NCI-H510A (cell line): ENCODE measurements at places on chromosomes 12 and 14.

DNA sequence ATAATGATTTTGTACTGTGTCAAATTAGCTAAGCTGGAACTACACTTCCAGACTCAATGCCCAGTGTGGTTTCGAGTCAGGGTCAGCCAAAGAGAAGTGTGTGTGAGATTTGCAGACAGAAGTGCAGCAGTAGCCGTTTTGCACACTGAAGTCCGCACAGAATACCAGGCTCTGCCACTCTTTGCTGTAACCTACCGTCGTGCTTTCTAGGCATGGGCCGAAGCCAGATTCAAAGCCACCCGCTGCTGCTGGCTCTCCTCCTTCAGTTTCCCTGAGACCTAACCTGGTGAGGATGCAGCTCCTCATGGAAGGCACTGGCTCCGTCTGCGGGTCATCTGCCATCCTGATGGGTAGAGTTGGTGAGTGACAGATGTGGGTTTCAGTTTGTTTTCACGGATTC, 48.8 kb downstream of the LRTM2 start:
- no peak for DNase-seq

DNA sequence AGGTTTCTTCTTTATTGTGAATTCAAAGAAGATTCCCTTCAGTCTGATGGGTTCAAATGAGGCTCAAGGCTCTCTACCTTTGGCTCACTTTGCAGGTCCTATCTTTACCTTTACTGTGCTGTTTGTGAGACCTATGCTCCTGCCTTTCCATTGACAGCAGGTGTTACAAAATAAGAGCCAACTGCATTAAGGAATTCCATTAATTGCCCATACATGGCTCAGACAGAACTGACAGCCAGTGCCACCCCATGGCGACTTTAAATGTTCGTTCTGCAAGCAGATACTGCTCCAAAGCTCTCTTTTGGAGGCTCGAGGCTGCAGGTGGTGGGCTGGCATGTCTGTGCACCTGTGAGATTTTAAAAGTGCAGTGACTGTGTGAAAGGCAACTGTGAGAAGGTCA, 44.7 kb downstream of the RBM19 start:
- DNase-seq = no peak

- no peak for DNase-seq
These were observed 239.0 kb downstream of the FBXL14 start for GRCh38 chr12:1355396-1355795.

GRCh38 chr12:64001439-64001838, 156.9 kb downstream of the SRGAP1 start:
- DNase-seq = no peak

GRCh38 chr14:101520621-101521472, 40.4 kb upstream of the DIO3 start:
- no peak for DNase-seq

DNA sequence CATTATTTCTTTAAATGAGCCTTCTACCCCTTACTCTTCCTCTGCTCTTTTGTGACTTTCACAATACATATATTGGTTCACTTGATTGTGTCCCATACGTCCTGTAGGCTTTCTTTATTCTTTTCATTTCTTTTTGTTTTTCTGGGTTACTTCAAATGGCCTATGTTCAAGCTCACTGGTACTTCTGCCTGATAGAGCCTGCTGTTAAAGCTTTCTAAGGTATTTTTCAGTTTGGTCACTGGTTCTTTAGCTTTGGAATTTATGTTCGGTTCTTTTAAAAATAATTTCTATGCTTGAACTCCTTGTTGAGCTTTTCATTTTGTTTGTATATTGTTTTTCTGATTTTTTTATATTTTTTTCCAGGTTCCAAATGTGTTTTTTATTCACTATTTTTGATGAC, 81.9 kb downstream of the E2F7 start:
- DNase-seq = no peak

GRCh38 chr14:51087031-51087441, 7.9 kb downstream of the TRIM9 start:
- peak; percentile 44 for DNase-seq

- no peak for DNase-seq
These were observed 138.2 kb upstream of the TSPAN8 start for GRCh38 chr12:71295953-71296352.

- no peak for DNase-seq
These were observed 1.7 kb downstream of the HECTD1 start for GRCh38 chr14:31205681-31206535.

- DNase-seq = no peak
These were observed 36.2 kb downstream of the SYNE3 start for GRCh38 chr14:95480109-95480886.

- no peak for DNase-seq
These were observed 2.5 kb downstream of the TAMALIN start for GRCh38 chr12:52009081-52009751.

DNA sequence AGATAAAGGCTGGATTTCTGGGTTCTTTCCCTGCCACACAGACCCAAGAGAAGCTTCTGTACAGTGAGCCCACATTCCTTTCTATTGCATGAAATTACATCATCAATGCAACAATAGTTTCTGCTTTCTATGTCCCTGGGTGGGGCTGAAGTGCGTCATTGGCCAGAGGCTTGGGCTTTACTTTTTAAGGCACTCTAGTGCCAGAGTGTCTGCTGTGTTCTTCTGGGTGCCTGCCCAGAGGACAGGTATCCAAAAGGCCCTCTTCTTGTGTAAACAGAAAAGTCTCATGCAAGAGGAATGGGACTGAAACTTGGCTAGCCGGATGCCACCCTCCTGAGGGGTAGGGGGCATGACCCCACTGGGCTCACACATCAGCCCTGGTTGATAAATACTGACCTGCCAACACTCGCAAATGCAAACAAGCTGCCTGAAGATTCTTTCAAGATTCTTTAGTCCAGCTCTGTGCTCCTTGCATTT, 5.9 kb downstream of the KRT86 start:
- DNase-seq = no peak

DNA sequence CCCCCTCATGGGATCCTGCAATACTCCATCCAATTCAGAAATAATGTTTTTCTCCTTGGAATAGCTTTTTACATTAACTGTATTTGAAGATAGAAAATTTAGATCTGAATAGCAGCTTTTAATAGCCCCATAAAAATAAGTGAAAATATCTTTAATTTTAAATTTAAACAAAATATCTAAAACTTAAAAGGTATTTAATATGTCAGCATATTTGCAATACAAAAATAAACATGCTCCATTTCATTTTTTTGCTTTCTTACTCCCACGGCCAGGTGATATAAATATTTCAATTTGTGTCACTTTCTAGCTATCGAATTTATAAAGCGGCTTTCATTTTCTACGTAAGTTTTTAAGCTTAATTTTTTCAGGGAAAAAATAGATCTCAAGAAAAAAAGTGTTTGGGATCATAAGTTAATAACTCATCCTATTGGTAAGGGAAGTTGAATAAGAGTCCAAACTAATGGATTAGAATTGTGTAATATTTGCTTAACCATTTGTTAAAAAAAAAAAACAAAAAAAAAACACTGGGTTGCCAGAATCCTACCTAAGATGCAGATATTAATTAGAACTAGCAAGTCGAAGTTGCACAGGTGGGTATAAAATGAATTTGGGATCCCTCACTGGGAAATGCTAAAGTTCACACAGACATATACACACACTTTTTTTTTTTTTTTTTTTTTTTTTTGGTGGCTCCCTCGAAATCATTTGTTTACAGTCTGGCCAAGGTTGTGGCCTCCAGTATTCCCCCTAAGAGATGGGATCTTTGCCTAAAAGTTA, 47.6 kb downstream of the PPP2R5C start:
- no peak for DNase-seq

GRCh38 chr12:111359231-111359913, 9.5 kb downstream of the PHETA1 start:
- no peak for DNase-seq

DNA sequence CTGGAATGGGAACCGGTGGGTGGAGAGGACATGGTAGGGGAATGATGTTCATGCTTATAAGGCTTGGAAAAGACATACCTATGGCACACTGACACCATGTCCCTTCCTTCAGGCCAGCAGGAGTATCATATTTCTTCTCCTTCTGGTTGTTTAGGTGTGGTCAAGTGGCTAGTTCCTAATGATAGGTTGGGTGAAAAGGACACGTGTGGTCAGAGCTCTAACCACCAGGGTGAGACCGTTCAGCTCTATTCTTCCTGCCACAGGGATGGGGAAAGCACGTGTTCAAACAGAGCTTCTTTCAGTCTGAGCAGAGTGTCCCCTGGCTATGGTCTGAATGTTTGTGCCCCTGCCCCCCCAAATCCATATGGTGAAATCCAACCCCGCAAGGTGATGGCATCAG, 209.1 kb downstream of the PAX9 start:
- no peak for DNase-seq

- no peak for DNase-seq
These were observed 9.8 kb downstream of the KLHDC1 start for GRCh38 chr14:49702725-49703124.

DNA sequence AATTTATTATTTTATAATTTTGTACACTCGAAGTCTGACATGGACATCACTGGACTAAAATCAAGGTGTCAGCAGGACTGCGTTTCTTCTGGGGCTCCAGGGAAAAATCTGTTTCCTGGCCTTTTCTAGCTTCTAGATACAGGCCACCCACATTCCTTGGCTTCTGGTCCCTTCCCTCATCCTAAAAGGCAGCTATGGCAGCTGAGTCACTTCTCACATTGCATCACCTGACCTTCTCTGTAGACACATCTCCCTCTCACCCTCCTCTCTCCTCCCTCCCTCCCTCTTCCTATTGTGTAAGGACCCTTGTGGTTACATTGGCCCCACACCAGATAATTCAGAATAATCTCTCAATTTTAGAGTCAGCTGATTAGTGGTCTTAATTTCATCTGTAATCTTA, 92.4 kb downstream of the RPS6KA5 start:
- DNase-seq = no peak

DNA sequence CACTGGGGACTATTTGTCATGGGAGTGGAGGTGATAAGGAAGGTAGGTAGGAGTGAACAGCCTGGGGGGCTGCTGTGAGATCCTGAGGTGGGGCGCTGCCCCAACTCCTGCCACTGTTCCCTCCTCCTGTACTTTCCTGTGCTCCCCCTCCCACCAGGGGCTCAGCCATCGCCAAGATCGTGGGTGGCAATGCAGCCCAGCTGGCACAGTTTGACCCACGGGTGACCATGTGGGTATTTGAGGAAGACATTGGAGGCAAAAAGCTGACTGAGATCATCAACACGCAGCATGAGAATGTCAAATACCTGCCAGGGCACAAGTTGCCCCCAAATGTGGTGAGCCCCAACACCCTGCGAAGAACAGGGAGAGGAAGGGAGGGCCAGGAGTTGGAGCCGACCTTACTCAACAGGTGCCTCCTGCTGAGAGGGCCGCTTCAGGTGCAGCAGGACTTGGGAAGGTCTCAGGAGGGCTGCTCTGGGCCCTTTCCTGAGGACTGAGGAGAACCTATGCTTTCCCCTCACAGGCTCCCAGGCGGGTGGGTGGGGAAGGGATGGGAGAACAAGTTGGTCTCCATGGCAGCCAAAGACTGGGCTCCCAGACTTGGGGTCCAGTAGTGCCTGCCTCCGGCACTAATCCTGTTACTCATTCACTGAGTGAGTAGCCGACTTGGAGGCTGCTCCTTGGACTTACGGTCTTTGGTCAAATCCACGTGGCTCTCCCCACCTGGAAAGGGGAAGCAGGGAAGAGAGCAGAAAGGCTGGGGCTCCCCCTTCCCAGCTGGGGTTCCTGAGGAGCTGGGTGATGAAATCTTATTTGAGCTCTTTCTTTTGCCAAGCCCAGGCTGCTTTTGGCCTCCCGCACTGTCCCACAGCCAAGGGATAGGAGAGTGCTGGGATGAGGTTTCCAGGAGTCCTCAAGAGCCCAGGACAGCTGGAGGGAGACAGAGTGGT, 884 bp downstream of the GPD1 start:
- DNase-seq = no peak

DNA sequence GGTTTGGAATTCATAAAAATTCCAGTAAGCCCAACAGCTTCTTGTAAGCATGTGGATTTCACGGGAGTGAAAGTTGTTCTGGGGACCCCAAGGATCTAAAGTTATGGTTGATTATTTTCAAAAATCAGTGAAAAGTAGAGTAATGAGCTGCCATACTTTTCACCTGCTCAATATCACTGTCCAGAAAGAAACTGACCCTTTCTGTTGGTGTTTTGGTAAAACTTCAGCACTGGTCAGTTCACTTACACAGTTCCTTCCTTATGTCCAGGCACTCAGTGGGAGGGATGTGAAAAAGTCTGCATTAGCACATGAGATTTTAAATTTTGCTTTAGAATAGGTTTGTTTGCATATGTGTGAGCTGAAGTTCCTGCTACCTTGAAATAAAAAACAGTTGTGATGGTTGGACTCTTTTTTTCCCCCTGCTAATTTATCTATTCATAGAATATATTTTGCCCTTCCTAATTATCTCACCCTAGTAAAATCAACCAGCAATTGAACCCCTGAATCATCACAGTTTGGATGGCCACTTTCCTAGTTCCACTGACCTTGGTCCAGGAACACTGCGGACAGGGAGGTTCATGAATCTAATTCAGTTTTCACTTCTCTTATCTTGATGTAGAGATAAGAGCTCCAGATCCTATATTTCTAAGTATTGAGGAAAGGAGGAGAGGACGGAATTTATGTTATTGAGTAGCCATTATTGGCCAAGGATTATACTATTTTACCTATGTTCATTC, 25.8 kb downstream of the CFL2 start:
- DNase-seq = no peak

DNA sequence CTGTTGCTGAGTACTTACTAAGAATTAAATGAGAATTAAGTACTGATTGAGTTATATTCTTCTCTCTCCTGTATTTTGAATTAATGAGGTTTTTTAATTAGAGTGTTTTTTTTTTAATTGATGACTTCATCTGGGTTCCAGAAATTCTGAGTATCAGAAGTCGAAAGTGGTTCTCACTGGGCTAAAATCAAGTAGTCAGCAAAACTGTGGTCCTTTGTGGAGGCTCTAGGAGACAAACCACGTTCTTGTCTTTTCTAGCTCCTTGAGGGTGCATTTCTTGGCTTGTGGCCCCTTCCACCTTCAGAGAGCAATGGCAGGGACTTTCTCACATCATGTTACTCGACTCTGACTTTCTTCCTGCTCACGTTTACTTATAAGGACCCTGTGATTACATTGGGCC, 8.1 kb upstream of the DYRK4 start:
- no peak for DNase-seq

GRCh38 chr14:57831981-57832380, 33.9 kb downstream of the SLC35F4 start:
- no peak for DNase-seq

DNA sequence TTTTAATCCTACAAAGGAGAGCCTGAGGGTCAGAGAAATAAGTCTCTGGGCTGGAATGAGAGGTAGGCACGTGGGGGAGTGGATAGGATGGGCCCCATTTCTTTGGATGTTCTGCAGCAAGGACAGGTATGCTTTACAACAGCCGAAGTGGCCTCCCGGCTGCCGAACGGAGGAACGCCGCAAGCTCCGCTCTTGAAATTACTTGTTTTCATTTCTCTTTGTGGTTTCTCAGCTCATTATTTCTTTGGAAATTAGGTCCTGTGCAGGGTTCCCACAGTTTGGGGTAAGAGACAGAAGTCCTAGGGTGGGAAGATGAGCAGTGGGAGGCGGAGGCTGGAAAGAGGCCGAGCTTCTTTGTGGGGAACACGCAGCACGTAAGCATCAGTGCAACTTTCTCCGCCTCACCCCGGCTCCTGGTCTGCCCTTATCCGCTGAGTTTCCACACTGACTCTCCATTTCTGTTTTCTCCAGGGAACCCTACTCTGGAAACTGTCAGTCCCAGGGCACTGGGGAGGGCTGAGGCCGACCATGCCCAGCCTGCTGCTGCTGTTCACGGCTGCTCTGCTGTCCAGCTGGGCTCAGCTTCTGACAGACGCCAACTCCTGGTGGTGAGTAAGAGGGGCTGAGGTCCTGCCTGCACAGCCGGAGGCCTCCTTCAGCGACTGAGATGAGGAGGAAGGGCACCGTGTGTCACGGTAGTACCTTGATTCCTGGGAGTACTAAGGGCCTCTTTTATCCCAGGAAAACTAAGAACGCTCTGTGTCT, 2.0 kb downstream of the WNT5B start:
- DNase-seq = no peak
